ENCODE measurements at places on chromosomes 4 and X.

DNA sequence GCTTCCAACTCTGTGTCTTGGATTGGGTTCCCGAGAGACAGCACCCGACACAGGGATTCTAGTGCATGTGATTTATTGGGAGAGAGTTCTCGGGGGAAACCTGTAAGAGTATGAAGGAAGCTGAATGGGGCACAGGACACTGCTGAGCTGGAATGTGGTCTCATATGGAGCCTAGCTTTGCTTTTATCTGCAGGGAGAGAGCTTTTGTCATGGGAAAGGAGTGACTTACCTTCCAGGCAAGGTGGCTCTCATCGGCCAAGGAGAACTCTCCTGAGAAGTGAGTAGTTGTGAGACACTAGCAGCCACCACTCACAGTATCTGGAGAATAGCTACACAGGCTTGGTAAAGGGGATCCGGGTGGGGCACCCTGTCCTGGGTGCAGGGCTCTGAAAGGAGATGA lies 124.5 kb downstream of the NHS start:
- DNase-seq, result no peak

DNA sequence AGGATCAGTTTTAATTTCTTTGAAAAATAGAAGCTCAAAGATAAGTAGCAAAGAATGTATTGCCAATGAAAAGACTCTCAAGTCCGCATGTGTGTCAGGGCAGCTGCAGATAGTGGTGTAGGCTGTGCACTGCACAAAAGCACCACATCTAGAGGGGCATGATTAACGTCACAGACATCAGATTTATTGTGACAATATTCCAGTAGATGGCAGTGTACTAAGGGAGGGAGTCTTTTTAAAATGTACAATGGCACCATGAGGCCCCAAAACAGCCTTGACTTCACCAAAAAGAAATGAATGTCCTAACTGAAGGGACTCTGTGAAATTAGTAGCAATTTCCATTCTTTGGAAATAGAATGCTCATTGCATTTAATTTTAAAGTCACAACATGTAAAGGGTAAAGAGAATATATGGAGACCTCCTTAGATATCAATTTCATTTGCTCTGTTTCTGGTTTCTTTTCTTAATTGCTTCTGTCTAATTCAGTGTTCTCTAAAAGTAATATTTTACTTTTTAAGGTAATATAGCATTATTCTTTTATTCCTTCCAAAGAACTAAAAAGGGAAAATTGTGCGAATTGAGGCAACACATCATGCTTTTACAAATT lies 98.4 kb downstream of the ZNF827 start:
- peak; percentile 74 for DNase-seq

DNA sequence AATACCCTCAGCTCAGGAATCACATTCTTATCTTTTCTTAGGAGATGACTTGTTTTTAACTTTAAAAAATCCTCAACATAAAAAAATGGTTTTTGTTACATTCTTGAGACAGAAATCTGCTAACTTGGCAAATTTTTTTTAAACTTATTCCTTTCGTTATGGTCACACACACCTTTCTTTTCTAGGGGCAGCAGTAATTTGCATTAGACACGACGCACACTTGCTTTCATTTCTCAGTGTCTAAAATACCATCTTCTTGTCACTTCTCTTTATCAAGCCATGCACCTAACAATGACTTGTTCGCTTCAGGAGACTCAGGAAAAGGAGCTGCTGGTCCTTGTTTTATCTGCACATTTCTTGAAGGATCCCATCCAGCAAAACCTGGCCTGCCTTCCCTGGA lies 112.6 kb upstream of the TBL1X start:
- no peak for DNase-seq

DNA sequence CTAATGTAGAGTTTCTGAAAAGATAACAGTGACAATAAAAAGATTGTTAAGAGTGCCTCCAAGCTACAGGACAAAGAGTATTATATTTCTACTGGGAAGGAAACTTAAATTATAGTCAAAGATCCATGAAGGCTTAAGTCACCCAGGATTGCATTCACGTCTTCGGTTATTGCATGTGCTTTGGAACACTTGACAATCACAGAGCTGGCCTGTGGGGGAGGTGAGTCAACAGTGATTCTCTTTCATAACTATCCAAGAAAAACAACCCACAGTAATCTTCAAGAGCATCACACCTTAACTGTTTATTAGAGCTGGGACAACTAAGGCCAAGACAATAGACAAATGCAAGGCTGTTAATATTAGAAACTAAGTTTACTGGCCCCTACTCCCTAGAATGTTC lies 40.3 kb downstream of the PDGFC start:
- DNase-seq, result no peak

- no peak for DNase-seq
Observed at GRCh38 chr4:121140716-121141460, 23.2 kb downstream of the TNIP3 start.

DNA sequence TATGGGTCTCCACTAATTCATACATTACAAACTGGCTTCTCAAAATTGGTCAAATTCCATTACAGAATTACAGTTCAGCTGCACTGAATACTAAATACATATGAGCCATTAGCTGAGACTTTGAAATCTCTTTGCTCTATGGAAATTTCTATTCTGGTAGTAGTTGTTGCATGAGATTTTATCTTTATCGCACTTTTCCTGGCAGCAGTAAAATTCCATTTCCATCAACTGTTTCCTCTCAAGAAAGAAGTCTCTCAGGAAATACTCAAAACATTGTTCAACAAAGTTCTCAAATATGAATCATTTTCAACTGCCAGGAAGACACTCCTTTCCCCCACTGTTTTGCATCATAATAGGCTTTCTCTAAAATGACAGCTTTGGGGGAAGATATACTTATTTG lies 51.3 kb downstream of the ATP11C start:
- peak; percentile 84 for DNase-seq

GRCh38 chrX:112931900-112932299 lies 91.3 kb upstream of the AMOT start:
- no peak for DNase-seq

GRCh38 chrX:55486736-55487135 lies 2.9 kb downstream of the USP51 start:
- DNase-seq, result no peak

GRCh38 chr4:151677193-151677592 lies 83.6 kb downstream of the GATB start:
- no peak for DNase-seq

DNA sequence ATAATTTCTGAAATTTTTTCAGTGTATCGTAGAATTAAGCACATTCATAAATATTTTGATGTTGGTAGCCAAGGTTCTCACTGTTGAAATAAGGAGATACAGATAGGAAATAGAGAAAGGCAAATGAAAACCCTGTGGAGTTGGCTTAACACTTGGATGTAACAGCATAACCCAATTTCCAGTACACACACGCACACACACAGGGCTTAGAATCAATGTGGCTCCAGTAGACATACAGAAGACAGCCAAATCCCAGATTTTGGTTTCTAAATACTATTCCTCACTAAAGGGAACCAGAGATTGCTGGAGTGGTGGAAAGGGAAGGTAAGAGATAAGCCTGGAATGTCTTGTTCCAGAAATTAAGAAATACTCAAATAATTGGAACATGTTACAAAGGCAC lies 54.4 kb downstream of the SMAD1 start:
- DNase-seq, result no peak

GRCh38 chr4:6892190-6892908 lies 17.3 kb upstream of the TBC1D14 start:
- DNase-seq, result no peak

DNA sequence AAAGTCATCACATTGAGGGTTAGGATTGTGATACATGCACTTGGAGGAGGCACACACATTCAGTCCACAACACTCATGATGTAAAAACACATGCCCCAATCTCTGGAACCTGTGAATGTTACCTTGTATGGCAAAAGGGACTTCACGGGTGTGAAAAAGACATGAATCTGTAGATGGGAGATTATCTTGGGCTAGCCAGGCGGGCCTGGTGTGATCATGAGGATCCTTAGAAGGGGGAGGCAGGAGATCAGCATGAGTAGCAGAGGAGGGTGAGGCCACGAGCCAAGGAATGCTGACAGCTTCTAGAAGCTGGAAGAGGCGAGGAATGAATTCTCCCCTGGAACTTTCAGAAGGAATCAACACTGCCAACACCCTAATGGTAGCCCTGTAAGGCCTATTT lies 77.5 kb upstream of the ENPP6 start:
- no peak for DNase-seq

GRCh38 chrX:2423282-2423681 lies 77.5 kb downstream of the DHRSX start:
- DNase-seq, result no peak

GRCh38 chrX:19193565-19193964 lies 71.3 kb upstream of the ADGRG2 start:
- no peak for DNase-seq

DNA sequence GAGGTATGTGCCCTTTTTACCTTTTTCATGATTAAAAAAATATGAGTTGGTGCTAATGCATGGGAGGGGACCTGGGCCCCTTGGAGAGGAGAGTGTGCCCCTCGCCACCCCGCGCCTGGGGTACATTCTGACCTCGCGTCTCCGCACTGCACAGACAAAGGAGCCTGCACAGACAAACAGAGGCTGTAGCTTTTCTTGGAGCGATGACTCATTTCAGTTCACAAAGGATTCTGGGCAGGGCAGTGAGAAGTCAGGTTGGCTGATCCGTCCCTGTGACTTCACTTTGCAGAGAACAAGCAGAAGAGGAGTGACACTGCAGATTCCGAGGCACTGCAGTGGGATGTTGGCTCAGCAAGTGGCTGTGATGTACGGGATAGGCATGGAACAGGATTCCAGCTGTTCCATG lies 82.9 kb downstream of the STOX2 start:
- no peak for DNase-seq

DNA sequence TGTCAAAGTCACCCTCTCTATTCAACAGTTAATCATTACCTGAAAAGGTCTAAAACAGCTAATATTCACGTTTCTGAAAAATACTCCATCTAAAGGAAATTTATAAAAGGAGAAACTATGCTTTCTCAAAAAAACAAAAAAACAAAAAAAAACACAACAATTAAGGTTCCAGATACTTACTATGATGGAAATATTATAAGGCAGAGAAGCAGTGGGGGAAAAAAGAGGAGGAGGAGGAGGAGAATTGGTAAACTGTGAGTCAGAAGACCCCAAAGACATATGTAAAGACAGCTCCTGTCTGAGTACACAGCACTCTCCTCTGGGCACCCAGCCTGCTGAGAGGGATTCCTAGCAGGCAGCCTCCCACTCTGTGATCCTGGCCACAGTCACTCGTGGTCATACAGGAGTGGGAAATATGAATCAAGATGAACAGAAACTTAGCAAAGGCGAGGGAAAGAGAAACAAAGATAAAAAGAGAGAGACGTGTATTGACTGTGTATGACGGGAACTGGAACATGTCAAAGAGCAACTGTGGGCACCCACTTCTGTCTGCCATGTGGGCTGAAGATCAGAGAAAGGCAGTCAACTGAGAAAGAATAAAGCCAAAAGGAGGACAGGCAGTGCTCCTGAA lies 12.5 kb downstream of the KLHL15 start:
- no peak for DNase-seq

DNA sequence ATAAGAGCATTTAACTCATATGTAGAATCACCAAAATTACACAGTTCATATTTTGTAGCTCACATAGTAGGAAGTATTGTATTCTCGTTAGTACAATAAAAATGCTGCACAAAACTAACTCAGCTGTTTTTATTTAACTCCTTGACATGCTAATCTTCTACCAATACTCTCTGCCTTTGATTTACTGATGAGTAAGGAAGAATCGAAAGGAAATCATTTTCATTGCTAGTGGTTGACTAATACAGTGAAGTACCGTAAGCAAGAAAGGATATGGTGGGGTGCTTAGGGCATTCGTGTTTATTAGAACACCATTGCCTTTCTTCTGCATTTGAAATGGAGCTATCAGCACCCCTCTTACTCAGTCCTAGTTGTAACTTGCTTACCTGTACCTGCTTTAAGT lies 1239.1 kb upstream of the TENM3 start:
- DNase-seq, result no peak

- no peak for DNase-seq
Observed at GRCh38 chr4:168876106-168876505, 133.9 kb downstream of the CBR4 start.

DNA sequence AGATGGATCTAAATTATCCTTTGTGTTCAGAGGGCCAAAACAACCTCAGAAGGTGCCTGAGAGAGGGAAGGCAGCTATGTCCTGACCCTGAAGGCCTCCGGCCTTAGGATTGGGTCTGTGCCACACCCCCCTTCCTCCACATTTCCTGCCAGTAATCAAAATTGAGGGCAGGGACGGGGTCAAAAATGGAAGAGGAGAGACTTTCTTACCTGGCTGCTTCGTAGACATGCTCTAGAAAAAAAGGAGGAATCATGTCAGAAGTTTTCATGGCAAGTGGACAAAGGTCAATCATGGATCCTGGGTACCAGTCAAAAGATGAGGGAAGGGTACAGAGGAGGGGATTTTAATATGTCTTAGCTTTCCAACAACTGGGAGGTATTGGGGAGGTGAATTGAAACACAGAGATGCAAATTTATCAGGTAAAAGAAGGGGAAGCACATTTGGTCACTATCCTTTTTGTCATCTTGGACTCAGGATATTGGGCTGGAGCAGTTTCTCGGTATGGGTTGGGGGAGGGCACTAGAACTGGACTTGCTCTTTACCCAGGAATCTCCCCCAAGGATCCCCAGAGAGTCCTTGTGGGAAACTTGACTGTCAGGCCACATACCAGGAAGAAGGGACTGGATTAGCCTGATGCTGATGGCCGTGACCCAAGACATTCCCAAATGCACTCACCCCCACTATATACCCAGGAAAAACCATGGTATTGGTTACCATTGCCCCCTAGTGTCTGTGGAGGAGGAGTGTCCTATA lies 17.1 kb downstream of the VSIG4 start:
- no peak for DNase-seq

- peak; percentile 40 for DNase-seq
Observed at GRCh38 chr4:139167774-139168444, 9.1 kb downstream of the ELF2 start.

DNA sequence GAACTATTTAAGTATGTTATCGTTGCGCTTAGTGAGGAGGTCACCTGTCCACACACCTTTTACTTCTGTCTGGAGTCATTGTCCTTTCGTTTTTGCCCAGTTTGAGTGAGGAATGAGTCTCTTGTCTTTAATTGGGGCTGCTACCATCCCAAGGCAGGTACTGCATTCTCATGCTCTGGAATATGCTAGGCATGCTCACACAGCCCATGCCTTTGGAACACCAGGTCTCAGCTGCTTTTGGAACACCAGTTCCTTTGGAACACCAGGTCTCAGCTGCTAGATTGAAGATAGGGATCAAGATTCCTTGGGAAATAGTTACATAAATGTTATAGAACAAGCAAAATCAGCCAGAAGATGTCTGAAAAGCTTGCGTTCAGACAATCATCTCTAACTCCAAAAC lies 73.1 kb downstream of the AREG start:
- DNase-seq, result no peak

DNA sequence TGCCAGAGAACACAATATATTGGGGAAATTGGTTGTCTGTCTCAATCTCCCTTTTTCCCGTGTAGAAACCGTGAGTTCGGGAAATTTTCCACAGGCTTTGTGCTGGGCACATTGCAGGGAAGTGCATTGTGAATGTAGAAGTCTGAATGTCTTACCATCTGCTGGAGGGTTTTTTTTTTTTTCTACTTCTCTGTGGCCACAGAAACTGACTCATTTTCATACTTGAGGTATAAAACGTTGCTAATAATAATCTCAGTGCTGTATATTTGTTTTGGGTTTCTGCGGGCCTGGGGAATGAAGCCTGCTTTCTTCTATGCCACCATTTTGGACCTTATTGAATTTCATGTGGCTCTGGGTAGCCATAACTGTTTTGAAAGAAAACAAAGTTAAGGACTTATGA lies 1001.2 kb downstream of the STIM2 start:
- DNase-seq, result no peak

- no peak for DNase-seq
Observed at GRCh38 chr4:2159931-2160330, 82.0 kb downstream of the HAUS3 start.
